ENCODE measurements at places on chromosomes 12 and 14.

GRCh38 chr12:29343022-29343799 lies 37.8 kb downstream of the ERGIC2 start:
- no peak overlapping the region for H3K27ac ChIP-seq
- no peaks in the 10 kb centered on the region for H3K4me1 ChIP-seq
- no peaks in the 10 kb centered on the region for H3K27me3 ChIP-seq
- H3K36me3 ChIP-seq = no peaks in the 10 kb centered on the region
- no peak for DNase-seq

- H3K36me3 ChIP-seq = no peaks in the 10 kb centered on the region
- peaks cover 2% of the 10 kb centered on the region for H3K27me3 ChIP-seq
- no peak overlapping the region for H3K27ac ChIP-seq
- no peak overlapping the region for H3K4me3 ChIP-seq
- DNase-seq = no peak
Observed at GRCh38 chr14:73700325-73700724, 13.9 kb downstream of the PNMA1 start.

GRCh38 chr12:45708901-45709300 lies 20.6 kb upstream of the ARID2 start:
- no peak overlapping the region for H3K27ac ChIP-seq
- H3K4me3 ChIP-seq = no peak overlapping the region
- no peaks in the 10 kb centered on the region for H3K36me3 ChIP-seq
- DNase-seq = no peak
- H3K27me3 ChIP-seq = no peaks in the 10 kb centered on the region

GRCh38 chr14:31884776-31885379 lies 192.2 kb upstream of the ARHGAP5 start:
- no peaks in the 10 kb centered on the region for H3K36me3 ChIP-seq
- H3K27me3 ChIP-seq = no peaks in the 10 kb centered on the region
- peaks cover 15% of the 10 kb centered on the region for H3K4me1 ChIP-seq
- DNase-seq = no peak

GRCh38 chr12:111360325-111360930 lies 8.5 kb downstream of the PHETA1 start:
- H3K36me3 ChIP-seq = no peaks in the 10 kb centered on the region
- peaks cover 28% of the 10 kb centered on the region for H3K4me1 ChIP-seq
- H3K27ac ChIP-seq = no peak overlapping the region
- no peak for DNase-seq

- peak overlapping the region; percentile 71 for H3K4me3 ChIP-seq
- no peaks in the 10 kb centered on the region for H3K36me3 ChIP-seq
- H3K4me1 ChIP-seq = peaks cover 17% of the 10 kb centered on the region
Observed at GRCh38 chr12:118373616-118374015, 909 bp upstream of the TAOK3 start.

All from tibial nerve (tissue), 4 donors.